ENCODE measurements at places on chromosomes 1 and 21. TPM values are rescaled to one million over a fixed set of nuclear protein-coding genes. Genes with fewer than 3 reads are reported as not detected.

PGLYRP3 gene
- total RNA-seq = not detected

TRIM63 gene
- total RNA-seq = not detected

TMPRSS3 gene
- 49.1 TPM for total RNA-seq

AADACL3 gene
- total RNA-seq = not detected

SPATA45 gene
- not detected for total RNA-seq

ZNF695 gene
- total RNA-seq = 0.68 TPM

LAMTOR2 gene
- 49.1 TPM for total RNA-seq

ANGPTL1 gene
- total RNA-seq = not detected

CTPS1 gene
- 139 TPM for total RNA-seq

S100A7 gene
- not detected for total RNA-seq

USH2A gene
- not detected for total RNA-seq

CASQ1 gene
- total RNA-seq = not detected

HHAT gene
- 2.3 TPM for total RNA-seq

XCL1 gene
- total RNA-seq = 83.3 TPM

RTCA gene
- total RNA-seq = 49.4 TPM

LPAR3 gene
- total RNA-seq = 1.1 TPM

RNF186 gene
- not detected for total RNA-seq

PTCH2 gene
- total RNA-seq = 1.0 TPM

CHI3L1 gene
- not detected for total RNA-seq

LRRC38 gene
- not detected for total RNA-seq

VASH2 gene
- 0.21 TPM for total RNA-seq

C4BPA gene
- not detected for total RNA-seq

LCA5L gene
- 0.27 TPM for total RNA-seq

KIAA0040 gene
- total RNA-seq = 27.6 TPM

SLC45A1 gene
- 0.28 TPM for total RNA-seq

RUNX3 gene
- total RNA-seq = 144 TPM

WNT3A gene
- total RNA-seq = not detected
